ENCODE measurements at places on chromosomes 16 and 17.

GRCh38 chr16:23678430-23679273 lies at the start of gene PLK1:
PLK1 (plus strand) TSS chr16:23678889; CDS start chr16:23678933, 44 bp downstream.
- peak; percentile 50 for DNase-seq

DNA sequence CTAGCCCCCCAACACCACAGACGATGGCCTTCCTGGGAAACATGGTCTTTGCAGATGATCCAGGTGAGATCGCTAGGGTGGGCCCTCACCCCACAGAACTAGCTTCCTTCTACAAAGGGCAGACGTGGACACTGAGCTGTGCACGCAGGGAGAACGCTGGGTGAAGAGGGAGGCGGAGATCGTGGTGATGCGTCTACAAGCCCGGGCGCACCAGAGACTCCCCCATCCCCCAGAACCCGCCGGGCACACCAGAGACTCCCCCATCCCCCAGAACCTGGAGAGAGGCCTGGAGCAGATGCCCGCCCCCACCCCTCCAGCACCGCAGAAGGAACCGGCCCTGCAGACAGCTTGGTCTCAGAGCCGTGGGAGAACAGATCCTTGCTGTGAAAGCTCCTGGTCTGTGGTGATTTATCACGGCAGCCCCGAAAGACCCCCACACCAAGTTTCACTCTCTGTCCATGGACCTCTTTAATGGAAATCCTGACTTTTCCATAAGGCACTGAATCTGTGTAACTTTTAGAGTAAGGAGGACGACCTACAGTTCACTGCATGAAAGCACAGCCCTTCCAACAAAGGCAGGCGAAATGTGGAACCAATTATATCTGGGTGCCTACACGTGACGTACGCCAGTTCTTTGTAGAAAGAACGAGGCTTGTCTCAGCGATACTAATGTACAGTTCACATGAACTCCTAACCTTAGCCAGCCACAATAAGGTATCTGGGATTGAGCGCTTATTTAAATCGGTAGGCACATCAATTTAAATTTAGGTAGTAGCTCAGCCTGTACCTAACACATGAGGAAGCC lies 88.5 kb downstream of the ANKRD11 start:
- DNase-seq = no peak

- DNase-seq = no peak
Observed at GRCh38 chr17:66655861-66656260, 179.1 kb upstream of the CACNG5 start.

DNA sequence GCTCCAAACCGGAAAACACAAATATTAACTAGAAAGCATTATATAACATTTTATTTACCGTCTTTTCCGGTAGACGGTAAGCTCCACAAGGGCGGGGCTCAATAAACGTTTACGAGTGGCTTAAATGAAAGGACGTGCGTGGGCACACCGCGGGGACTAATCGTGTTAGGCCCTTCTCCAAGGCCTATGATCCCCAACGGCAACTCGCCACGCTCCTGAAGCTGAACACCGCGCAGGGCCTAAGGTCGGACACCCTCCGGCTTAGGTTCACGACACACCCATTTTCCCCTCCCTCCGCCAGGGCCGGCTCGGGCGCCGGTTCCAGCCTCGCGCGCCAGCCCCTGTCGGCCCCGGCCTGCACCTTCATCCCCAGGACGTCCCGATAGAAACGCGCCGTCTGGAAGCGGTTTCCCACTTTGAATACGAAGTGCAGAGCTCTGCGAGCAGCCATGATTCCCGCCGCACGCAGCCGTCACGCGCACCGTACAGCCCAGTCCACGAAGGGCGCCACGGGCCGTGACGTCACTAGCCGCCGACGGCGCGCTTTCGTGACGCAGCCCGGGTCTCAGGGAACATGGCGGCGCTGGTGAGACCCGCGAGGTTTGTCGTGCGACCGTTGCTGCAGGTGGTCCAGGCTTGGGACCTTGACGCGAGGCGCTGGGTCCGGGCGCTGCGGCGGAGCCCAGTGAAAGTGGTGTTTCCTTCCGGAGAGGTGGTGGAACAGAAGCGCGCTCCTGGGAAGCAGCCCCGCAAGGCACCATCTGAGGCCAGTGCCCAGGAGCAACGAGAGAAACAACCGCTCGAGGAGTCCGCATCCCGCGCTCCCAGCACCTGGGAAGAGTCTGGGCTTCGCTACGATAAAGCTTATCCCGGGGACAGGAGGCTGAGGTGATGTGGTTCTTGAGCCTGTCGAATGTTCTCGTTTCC lies at the start of the genes GLOD4 and MRM3:
Gene GLOD4 (minus strand): TSS at position 476 of the 927 bp plus-strand sequence. CDS start 25 bp downstream, at position 451.
Gene MRM3 (plus strand): TSS at position 549 of the 927 bp plus-strand sequence. CDS start 26 bp downstream, at position 575.
- DNase-seq = peak; percentile 60

DNA sequence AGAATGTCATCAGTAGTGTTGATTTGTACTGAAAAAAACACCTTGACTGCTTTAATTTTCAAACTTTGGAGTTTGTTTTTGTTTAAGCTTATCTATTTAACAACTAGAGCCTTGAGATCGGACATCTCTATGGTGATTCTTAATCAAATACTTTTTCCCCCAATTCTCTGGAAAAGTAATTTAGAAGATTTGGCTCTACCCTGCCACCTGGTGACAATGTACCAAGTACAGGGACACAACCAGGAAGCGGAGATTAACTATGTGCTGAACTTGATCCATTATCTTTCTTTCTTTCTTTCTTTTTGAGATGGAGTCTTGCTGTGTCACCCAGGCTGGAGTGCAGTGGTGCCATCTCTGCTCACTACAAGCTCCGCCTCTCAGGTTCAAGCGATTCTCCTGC lies 30.8 kb downstream of the USP43 start:
- DNase-seq = no peak
